ENCODE measurements at places on chromosomes 16 and 17.

DNA sequence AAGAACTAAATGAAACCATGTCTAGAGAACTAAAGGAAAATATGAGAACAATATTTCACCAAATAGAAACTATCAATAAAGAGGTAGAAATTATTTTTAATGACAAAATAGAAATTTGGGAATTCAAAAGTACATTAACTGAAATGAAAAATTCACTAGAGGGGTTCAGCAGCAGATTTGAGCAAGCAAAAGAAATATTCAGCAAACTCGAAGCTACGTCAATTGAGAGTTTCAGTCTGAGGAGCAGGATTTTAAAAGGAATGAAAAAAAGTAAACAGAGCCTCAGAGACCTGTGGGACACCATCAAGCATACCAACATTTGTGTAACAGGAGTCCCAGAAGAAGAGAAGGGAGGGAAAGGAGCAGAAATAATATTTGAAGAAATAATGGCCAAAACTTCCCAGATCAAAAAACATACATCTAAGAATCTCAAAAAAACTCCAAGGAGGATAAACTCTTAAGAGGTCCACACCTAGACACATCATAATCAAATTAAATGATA, 38.3 kb downstream of the ZFP90 start:
- DNase-seq = no peak

GRCh38 chr17:14143688-14144087, 74.4 kb downstream of the COX10 start:
- DNase-seq = no peak

DNA sequence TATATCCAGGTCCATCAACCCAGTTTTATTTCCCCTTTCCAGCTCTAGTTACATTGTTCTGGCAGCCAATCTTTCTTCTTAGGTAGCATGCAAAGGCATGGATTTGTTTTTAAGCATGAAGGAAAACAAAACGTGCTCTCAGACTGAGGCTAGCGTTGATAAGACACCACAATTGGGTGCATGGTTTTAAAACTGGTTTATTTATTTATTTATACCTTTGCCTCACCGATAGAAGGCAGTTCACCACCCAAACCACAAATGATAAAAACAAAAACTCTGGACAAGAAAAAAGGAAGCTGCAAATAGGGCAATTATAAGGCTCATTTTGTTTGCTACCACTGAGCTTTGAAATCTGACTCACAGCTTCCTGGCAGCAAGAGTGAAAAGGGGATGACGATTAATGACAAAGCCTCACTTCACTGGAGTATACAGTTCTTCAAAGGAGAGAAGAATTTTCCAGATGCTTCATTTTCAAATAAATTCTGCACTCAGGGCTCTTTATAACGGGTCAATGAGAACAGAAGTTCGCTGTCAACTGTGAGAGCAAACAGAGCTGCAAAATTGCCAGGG, 278.4 kb upstream of the IRX5 start:
- no peak for DNase-seq

GRCh38 chr16:85306071-85306792, 194.0 kb upstream of the CIBAR2 start:
- peak; percentile 91 for DNase-seq

DNA sequence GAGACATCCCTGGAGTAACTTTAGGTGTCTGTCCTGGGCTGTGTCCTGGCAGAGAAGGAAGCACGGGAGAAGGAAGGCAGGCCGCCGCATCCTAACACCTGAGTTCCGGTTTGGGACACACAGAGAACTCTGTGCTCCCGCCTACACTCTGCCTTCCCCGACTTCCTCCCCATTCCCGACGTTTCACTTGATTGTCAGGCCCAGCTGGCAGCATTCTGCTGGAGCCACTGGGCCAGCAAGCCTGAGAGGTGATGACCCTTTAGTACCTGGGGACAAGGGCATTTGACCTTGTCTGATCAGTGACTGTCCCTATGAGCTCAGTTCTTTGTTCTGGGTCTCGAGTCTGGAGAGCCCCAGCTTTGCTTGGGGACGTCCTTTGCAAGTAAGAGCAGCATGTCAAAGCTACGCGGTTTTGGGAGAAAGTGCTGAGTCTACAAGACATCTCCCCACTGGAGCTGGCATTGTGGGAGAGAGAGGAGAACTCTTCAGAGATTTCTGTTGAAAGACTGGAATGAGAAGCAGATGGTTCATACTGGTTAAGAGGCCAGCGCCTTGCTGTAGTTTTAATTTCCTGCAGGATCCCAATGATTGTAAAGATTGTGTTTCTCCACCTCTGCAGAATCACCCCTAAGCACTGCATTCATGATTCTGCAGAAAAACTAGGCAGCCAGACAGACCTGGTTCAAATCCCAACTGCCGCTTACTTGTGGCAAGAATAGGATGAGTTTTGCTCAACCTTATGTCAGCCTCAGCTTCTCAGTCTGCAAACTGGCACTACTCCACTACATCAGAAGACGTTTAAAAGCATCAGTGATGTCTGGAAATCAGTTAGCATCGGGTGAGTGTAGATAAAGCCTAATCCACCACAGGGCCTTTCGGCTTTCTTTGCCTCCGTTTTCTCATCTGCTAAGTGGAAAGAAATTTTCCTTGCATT, 20.6 kb downstream of the ABAT start:
- DNase-seq = no peak

DNA sequence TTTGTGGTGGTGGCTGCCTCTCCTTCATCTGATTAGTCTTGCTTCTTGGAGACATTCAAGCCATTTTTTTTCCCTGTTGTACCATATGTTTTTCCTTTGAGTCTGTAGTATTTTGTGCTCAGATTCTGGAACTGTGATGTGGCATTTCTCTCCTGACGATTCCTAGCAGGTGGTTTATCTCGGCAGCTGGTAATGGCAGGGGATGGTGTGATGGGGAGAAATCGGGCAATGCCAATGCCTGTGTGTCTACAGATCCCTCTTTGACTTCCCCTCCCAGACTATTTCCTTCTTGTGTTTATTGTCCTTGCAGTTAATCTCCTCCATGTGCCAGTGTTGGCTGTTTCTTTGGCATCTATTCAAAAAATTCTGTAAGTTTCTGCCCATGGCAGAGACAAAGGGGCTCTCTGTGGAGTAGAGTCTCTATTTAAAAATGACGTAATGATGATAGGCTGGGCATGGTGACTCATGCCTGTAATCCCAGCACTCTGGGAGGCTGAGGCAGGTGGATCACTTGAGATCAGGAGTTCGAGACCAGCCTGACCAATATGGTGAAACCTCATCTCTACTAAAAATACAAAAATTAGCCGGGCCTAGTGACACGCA, 90.2 kb upstream of the ERCC4 start:
- DNase-seq = no peak

- no peak for DNase-seq
These were observed 20.1 kb downstream of the YWHAE start for GRCh38 chr17:1379930-1380313.

DNA sequence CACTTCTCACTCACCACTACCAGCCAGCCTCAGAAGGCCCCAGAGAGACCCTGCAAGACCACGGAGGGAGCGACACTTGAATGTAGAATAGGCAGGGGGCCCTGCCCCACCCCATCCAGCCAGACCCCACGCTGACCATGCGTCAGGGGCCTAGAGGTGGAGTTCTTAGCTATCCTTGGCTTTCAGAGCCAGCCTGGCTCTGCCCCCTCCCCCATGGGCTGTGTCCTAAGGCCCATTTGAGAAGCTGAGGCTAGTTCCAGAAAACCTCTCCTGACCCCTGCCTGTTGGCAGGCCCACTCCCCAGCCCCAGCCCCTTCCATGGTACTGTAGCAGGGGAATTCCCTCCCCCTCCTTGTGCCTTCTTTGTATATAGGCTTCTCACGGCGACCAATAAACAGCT, 5.1 kb upstream of the PDK2 start:
- no peak for DNase-seq

GRCh38 chr17:10610884-10611283, 46.2 kb downstream of the MYH3 start:
- no peak for DNase-seq

DNA sequence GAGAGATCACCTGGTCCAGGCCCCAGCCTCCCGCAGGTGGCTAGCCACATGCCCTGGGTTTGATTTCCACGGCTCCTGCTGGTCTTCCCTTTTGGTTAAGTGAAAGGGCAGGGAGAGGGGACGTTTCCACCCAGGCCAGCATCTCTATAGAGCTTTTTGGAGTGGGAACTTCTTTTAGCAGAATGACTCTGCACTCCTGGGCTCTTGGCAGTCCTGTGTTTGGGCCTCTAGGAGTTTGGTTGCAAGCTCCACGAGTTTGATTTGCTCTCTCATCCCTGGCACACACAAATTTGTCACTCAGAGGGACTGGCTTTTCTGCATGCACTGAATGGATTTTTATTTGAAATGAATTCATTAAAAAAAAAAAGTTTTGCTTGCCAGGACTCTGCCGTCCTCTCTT, 32.8 kb downstream of the MSI2 start:
- no peak for DNase-seq

- no peak for DNase-seq
These were observed 1.3 kb downstream of the YBX2 start for GRCh38 chr17:7293159-7293558.

- DNase-seq = no peak
These were observed 57.4 kb downstream of the HS3ST3A1 start for GRCh38 chr17:13544292-13544691.
